ENCODE measurements at places on chromosomes 5 and 9. TPM values are rescaled to one million over a fixed set of nuclear protein-coding genes. Genes with fewer than 3 reads are reported as not detected.

- DNase-seq = no peak
- no peaks in the 10 kb centered on the region for H3K27me3 ChIP-seq
- no peaks in the 10 kb centered on the region for H3K36me3 ChIP-seq
- no peak overlapping the region for H3K27ac ChIP-seq
These were observed 16.8 kb upstream of the TCOF1 start for GRCh38 chr5:150340614-150341255.

DNA sequence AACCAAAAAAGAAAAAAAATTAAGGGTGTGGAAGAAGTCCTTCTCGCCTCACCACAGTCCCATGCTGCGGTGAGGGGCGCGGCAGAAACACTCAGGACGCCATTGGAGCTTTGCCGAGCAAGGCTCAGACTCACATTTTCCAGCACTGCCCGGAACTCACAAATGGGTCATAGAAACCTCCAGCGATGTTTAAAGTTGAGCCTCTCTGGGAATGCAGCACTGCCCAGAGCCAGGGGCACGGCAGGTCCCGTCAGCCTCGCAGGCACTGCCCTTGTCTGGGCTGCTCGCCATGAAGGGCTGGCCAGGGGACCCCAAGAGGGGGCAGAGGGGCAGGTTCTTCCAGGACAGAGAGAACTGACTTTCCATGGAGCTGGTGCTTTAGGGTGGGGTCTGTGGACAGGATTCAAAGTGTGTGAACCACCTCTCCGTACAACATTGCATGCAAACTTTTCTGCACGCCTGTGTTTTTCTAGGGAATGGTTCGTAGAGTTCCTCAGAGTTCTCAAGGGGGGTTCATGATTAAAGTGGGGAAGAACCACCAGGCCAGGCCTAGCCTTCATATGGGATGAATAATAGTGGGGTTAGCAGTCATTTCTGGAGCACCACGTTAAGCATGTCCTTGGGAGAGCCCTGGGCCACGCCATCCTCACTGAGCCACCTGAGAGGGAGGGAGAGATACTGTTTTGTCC lies 38.4 kb downstream of the PRRX2 start:
- no peaks in the 10 kb centered on the region for H3K36me3 ChIP-seq
- no peak overlapping the region for H3K27ac ChIP-seq
- peaks cover 6% of the 10 kb centered on the region for H3K4me1 ChIP-seq

DNA sequence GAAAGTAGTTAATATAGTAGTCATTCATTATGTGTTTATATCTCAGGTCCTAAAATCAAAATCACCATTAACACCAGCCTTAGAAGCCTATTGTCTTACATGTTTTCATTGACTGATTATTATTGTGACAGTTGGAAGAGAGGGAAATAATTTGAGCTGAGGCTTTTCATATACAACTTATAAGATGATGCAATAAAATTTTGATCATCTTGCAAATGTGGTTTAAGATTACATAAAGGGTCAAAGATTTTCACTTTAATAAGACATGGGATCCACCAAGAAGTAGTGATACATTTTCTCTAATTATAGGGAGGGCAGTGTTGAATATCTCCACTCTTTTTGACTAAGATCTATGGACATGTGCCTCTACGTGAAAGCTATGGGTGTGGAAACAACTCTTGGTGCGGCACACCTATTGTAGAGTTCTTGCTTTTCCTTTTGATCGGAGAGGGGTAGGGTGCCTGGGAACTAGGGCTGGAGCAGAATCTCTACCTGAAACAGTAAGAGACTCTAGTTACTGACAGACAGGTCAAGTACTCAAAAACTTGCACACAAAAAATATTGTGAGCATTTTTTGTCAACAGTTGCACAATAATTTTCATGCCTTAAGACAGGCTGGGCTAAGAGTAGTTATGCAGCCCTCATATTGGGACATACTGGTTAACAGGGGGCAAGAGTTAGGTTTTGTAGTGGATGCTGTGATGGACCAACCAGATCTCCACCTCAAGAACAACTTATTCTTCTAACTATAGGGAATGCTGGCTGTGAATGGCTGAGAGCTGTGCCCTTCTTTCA lies 139.3 kb upstream of the FST start:
- no peak for DNase-seq
- no peaks in the 10 kb centered on the region for H3K4me1 ChIP-seq
- no peaks in the 10 kb centered on the region for H3K27me3 ChIP-seq
- no peak overlapping the region for H3K4me3 ChIP-seq
- no peak overlapping the region for H3K27ac ChIP-seq
- no peaks in the 10 kb centered on the region for H3K36me3 ChIP-seq

- no peaks in the 10 kb centered on the region for H3K4me1 ChIP-seq
- H3K36me3 ChIP-seq = no peaks in the 10 kb centered on the region
- no peak overlapping the region for H3K27ac ChIP-seq
- no peaks in the 10 kb centered on the region for H3K27me3 ChIP-seq
These were observed 1014.0 kb upstream of the SEMA6A start for GRCh38 chr5:117588611-117589010.

GRCh38 chr9:75464726-75465125 lies 376.4 kb downstream of the OSTF1 start:
- no peaks in the 10 kb centered on the region for H3K36me3 ChIP-seq
- no peak overlapping the region for H3K27ac ChIP-seq
- no peak overlapping the region for H3K4me3 ChIP-seq
- no peaks in the 10 kb centered on the region for H3K4me1 ChIP-seq

The MEF2C gene
- 14.4 TPM for polyA plus RNA-seq

GRCh38 chr5:1216211-1216917 lies 8.8 kb upstream of the SLC6A18 start:
- no peak overlapping the region for H3K4me3 ChIP-seq
- no peak overlapping the region for H3K27ac ChIP-seq
- no peak for DNase-seq
- peaks cover 70% of the 10 kb centered on the region for H3K36me3 ChIP-seq

DNA sequence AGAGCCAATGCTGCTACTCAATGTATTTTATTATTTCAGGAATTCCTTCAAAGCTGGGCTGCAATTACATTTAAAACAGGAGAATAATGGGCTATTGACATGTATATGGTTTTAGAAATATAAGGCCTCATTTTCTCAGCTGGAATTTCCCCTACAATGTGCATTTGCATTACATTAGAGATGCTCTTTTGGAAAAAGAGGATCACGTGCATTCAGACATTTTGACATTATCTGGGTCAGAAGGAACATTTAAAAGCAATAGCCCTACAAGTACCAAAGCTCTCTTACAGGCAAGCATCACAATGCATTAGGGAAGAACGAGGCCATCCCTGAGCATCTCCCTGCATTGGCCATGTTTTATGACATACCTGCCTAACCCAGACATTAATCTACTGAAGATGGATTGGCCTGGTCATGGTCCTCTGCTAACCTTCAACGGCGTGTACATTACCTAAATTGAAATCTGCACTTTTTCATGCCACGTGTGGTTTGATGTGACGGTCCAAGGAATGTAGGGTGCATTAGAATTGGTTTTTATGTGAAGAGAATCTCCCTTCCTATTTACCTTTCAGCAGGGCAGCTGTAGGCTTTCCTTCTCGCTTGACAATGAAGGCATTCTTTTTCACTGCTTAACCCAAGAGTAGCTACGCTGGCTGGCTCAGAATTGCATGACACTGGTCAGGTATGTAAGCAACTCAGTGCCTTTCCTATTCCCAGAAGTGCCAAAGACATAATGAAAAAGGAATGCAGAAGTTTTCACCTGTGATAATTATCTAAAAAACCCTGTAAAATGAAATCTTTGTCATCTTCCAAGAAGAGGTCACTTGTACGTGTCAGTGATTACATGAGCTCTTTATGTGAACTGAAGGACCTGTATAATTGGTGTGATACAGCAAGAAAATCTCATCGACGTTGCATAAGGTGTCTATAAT lies 212.3 kb upstream of the MPDZ start:
- H3K4me3 ChIP-seq = no peak overlapping the region
- DNase-seq = no peak
- no peaks in the 10 kb centered on the region for H3K27me3 ChIP-seq
- no peaks in the 10 kb centered on the region for H3K36me3 ChIP-seq
- H3K4me1 ChIP-seq = no peaks in the 10 kb centered on the region
- H3K27ac ChIP-seq = no peak overlapping the region

DNA sequence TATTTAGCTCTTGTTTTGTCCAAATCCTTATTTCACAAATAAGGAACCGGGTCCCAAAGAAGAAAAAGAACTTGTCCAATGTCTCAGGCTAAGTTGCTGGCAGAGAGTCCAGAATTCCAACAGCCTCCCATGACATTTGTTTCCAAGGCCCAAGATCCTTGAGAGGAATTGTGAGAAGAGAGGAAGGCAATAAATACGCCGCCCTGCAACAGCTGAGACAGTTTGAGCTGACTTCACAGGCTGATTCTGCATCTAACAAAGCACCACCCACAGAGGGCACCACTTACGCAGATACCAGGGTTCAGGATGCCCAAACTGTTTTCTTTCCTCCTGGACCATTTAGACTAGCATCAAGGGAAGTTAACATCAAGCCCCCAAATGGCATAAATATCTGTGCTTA lies 211.3 kb downstream of the FAM114A2 start:
- H3K4me1 ChIP-seq = no peaks in the 10 kb centered on the region
- no peak overlapping the region for H3K4me3 ChIP-seq
- no peak for DNase-seq
- H3K27ac ChIP-seq = no peak overlapping the region

Data from large intestine (tissue), 12 donors.